Neural crest cell (in vitro differentiated cells): ENCODE measurements at places on chromosomes 3 and 15.

- DNase-seq: no peak
Measured at GRCh38 chr3:107328069-107328468, 49.2 kb upstream of the CCDC54 start.

DNA sequence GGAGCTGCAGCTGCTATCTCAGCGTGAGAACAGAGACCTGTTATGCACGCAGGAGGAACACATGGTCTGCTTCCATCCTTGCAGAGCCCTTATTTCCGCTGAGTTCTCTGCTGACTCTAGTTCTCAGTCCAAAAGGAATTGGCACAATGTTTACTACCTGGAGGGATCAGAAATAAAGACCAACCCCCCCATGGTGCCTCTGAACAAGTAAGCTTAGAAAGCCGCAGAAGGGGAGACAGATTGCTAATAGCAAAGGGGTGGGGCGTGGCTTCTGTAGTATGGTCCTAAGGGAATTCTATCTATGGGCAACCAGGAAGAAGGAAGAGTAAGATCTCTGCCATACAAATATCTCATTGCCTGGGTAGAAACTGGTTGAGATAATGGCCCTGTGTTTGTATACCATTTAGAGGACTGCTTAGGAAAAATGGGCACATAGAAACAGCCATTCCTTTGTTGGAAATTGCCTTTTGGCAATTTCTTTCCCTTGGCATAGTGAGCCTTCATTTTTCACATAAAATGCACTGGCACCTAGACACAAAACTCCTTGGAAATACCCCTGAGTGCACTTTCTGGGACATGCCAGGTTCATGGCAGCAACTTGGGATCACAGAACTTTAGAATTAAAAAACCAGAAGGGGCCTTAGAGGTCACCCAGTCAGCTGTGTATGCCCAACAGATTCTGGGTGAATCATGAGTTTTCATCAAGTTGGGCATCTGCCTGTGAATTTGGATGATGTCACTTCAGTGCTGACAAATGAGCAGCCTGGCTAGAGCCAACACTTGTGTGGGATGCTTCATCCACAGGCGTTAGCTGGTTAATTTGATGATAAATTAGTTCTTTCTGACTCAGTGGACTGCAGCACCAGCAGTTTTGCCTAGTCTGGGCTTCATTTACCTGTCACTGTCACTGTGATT is 57.4 kb upstream of the STXBP5L start:
- DNase-seq: no peak

- DNase-seq: no peak
Measured at GRCh38 chr3:183301937-183302580, 49.0 kb downstream of the B3GNT5 start.

DNA sequence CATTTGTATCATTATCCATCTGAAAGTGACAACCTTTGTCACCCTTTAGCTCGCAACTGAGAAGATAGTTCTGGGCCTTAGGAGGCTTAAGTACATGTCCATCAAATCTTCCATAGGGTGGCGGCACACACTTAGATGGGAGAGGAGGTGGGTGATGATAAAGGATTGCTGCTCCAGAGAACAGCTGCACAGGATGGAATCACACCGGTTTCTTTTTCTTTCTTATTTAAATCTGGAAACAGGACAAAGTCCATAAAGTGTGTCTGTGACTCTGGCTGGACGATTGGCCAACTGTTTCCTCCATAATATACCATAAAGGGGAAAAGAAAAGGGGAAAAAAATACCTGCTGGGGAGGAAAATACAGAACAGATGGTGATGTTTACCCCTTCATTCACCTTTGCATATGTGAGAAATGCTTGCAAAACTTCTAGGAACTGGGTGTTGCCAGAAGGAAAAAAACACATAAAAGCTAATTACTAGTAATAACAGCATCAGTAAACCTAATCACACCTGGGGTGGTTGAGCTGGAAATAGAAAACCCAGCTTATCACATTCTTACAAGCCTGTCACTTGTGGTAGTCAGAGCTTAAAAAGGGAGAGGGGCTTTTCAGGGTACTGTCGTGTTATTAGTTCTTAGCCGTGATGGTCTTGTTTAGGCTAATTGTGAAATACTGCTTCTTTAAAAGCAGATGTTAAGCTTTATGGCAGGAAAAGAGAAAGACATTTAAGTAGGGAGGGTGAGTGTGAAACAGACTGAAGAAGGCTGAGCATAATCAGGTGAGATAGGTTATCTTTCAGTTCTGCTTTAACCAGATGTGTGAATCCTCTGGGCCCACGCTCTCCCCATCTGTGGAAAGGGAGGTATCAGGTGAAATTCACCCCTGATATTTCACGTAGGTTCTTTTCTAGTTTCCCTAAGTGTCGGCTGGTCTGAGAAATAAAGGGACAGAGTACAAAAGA is 16.7 kb downstream of the C2CD4A start:
- DNase-seq: no peak

DNA sequence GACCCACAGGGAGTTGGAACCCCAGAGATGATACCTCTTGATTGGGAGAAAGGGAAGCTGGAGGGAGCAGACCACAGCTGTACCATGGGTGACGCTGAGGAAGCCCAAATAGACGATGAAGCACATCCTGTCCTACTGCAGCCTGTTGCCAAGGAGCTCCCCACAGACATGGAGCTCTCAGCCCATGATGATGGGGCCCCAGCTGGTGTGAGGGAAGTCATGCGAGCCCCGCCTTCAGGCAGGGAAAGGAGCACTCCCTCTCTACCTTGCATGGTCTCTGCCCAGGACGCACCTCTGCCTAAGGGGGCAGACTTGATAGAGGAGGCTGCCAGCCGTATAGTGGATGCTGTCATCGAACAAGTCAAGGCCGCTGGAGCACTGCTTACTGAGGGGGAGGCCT is 201.1 kb downstream of the AKAP13 start:
- DNase-seq: no peak

DNA sequence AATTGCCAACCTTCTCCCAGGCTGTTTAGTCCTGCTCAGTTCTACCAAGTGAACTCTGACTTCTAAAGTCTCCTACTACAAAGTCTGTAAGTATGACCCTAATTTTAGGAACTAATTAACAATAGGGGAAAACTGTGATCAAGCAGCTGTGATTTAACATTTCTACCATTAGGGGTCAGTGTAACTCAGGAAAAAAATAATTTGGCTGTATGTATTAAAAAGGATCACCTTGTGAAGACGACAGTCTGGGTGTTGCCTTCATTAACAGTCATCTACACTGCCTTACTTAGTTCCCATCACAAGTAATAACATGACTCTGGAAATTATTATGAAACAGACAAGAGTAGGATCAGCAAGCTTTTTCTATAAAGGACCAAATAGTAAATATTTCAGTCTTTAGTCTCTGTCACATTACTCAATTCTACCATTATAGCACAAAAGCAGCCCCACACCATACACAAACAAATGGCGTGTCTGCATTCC is 4.2 kb upstream of the NPHP3 start:
- DNase-seq: no peak

DNA sequence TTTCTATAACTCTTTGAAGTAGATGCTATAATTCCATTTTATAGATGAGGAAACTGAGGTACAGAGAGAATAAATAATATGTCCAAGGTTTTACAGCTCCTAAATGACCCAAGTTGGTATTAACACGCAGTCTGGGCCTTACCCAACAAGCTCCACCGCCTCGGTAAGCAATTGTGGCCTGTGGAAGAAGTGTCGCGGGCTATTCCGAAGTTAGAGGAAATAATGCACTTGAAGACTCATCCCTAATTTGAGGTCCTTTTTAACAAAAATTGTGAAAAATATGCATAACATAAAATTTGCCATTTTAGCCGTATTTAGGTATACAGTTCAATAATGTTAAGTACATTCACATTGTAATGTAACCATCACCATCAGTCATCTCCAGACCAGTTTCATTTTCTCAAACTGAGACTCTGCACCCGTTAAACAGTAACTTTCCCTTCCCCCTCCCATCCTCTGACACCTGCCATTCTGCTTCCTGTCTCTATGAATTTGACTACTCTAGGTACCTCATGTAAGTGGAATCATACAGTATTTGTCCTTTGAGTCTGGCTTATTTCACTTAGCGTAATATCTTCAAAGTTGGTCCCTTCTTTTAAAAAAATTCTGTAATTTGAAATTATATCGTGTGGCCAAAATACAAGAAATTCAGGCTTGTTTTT is 18.2 kb downstream of the IDH3A start:
- no peak for DNase-seq

DNA sequence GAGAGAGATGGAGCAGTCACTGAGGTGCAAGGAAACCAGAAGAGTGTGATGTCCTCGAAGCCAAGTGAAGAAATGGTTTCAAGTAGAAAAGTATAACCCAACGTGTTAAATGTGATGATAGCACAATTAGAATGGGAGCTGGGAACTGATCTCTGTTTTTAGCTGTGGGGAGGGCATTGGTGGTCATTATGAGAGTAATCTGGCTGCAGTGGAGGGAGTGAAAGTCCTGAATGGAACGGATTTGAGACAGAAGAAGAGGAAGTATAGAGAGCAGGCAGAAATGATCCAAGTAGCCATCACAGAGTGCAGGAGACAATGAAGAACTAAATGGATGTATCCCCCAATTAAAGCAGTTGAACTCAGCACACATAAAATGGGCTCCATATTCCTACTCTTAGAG is 235.3 kb downstream of the IGSF11 start:
- no peak for DNase-seq

DNA sequence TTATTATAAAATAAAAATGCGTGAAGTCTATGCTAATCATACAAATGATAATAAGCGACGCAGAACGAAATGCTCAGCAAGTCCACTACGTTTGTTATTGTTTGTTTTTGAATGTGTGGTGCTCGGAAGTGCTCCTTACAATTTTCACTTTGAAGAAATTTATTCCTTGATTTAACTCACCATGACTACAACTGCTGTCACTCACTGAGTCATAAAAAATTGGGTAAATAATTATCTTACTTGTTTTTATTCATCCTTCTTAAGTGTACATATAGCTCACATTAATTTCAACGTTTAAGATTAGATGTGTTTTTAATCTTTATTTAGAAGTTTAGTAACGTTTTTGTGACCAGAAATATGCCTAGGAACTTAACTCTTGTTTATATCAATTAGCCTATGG is 66.7 kb upstream of the NANOGP8 start:
- no peak for DNase-seq
